ENCODE measurements at places on chromosomes 16 and 17.

- H3K27me3 ChIP-seq = no peaks in the 10 kb centered on the region
- no peak for DNase-seq
- no peak overlapping the region for H3K4me3 ChIP-seq
- H3K4me1 ChIP-seq = no peaks in the 10 kb centered on the region
Observed at GRCh38 chr17:48565022-48565554, 13.1 kb downstream of the HOXB4 start.

DNA sequence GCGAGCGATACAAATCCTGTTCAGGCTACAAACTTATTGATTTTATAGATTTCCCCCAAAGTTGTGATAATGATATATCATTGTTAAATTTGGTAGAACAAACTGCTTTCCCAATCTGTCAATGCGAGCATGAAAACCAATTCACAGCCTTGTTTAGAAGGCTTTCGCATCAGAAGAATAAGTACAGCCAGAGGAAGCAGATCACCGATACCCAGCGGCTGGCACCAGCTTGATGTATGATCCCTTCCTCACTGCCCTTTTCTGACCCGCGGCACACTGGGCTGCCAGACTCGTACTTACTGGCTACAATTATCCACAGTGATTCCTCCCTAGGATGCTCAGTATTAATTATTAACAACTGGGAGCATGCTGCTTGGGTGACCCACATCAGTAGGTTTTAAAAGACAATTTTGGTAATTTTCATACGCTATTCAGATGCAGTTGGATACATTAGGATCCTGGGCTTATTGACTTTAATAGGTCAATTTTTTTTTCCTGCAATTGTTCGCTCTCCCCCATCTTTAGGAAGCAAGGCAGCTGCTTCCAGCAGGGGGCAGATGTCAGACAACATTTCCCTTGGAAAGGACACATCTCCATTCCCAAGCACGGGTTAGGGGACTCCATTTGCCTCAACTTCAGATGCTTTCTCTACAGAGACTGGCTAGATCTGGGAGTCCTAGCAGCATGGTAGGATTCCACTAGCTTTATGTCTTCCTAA, 582.7 kb upstream of the PSMD7 start:
- no peak overlapping the region for H3K4me3 ChIP-seq
- no peaks in the 10 kb centered on the region for H3K4me1 ChIP-seq
- DNase-seq = no peak
- H3K36me3 ChIP-seq = no peaks in the 10 kb centered on the region
- H3K27ac ChIP-seq = no peak overlapping the region

DNA sequence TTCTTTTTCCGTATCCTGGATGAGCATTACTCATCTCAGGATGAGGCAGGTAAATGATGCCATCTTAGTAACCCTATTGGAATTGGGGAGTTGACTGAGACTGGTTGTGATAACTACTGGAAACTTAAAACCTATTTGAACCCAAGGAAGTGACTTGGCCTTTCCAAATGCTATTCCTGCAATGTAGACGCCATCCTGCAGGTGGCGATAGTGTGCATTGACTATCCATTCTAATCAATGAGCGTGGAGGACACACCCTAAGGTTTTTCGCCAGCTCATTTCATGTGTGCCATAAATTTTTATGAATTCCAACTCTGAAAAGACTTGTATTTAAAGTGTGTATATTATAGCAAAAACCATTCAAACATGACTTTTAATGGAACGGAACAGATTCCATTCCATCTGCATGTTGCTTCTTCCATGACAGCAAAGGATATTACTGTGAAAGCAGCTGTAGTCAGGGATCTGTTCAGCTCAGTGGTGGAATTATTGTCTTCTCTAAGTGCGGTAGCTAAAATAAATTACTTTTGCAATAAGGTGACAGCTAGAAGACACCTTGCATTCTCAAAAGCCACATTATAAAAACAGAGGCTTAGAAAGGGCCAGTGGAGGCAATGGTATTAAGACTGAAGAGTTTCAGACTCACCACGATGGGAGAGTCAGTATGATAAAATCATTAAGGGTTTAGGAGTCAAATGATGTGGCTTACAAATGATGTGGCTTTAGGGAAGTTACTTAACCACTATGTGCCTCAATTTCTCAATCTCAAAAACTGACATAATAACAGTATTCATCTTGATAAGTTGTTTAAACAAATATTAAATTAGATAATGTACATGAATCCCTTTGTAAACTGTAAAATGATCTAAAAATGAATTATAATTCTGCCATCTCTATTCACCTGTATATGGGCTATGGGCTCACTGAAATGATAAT, 55.5 kb downstream of the SYT17 start:
- no peak overlapping the region for H3K4me3 ChIP-seq
- no peak for DNase-seq
- H3K36me3 ChIP-seq = no peaks in the 10 kb centered on the region
- no peak overlapping the region for H3K27ac ChIP-seq

GRCh38 chr17:5838661-5839300, 231.4 kb upstream of the WSCD1 start:
- H3K4me1 ChIP-seq = no peaks in the 10 kb centered on the region
- H3K36me3 ChIP-seq = no peaks in the 10 kb centered on the region
- H3K27ac ChIP-seq = no peak overlapping the region
- DNase-seq = no peak

GRCh38 chr16:79047337-79047736, 553.2 kb downstream of the MAF start:
- no peak overlapping the region for H3K4me3 ChIP-seq
- no peaks in the 10 kb centered on the region for H3K36me3 ChIP-seq
- no peak overlapping the region for H3K27ac ChIP-seq
- no peaks in the 10 kb centered on the region for H3K4me1 ChIP-seq
- H3K27me3 ChIP-seq = no peaks in the 10 kb centered on the region

- H3K4me3 ChIP-seq = no peak overlapping the region
- H3K4me1 ChIP-seq = peaks cover 4% of the 10 kb centered on the region
- no peaks in the 10 kb centered on the region for H3K27me3 ChIP-seq
- H3K36me3 ChIP-seq = no peaks in the 10 kb centered on the region
- H3K27ac ChIP-seq = no peak overlapping the region
Observed at GRCh38 chr17:47620503-47621245, 29.0 kb upstream of the KPNB1 start.

- H3K4me1 ChIP-seq = peaks cover 10% of the 10 kb centered on the region
- no peaks in the 10 kb centered on the region for H3K36me3 ChIP-seq
- no peak overlapping the region for H3K4me3 ChIP-seq
- H3K27me3 ChIP-seq = no peaks in the 10 kb centered on the region
Observed at GRCh38 chr16:3115561-3115960, 3.2 kb downstream of the ZNF205 start.
